Occipital lobe (tissue), 3 donors: ENCODE measurements at places on chromosomes 11 and 22. TPM values are rescaled to one million over a fixed set of nuclear protein-coding genes. Genes with fewer than 3 reads are reported as not detected.

The MRGPRE gene
- total RNA-seq, result not detected

The MMP3 gene
- not detected for total RNA-seq

DNA sequence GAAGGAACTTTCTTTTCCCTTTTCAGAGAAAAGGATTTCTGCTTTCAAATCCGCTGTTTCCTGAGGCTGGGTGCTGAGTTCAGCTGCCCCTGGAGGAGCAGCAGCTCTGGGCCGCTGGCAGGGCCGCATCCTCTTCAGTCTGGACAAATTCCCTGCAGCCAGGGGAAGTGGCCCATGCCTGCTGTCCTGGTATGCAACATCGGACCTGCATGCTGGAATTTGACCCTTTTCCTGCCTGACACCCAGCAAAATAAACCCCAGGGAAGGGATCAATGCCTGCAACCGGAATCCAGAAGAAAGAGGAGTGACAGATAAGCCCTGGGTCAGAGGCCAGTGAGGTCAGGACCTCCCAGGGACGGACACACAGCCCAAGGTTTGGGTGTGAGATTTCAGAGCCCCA is 54.1 kb upstream of the LINC01488 start:
- no peak for DNase-seq

The C11orf16 gene
- total RNA-seq, result not detected

GRCh38 chr11:70628176-70628854 is 230.0 kb downstream of the CTTN start:
- no peak for DNase-seq

DNA sequence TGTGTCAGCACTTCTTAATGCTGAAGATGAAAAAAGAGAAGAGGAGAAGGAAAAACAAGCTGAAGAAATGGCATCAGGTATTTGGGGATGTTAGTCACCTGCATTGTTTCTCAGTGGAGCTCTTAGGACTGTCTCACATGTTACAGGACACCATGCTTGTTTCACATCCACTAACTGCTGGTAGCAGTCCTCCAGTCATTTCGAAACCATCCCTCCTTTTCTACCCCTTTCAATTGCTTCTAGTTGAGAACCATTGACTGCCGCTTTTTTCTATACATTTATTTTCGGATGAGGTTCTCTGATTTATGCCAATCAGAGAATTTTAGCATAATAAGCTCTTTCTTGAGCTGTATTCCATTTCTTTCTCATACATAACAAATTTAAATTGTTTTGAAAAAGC is 21.5 kb downstream of the BIRC2 start:
- DNase-seq, result no peak

DNA sequence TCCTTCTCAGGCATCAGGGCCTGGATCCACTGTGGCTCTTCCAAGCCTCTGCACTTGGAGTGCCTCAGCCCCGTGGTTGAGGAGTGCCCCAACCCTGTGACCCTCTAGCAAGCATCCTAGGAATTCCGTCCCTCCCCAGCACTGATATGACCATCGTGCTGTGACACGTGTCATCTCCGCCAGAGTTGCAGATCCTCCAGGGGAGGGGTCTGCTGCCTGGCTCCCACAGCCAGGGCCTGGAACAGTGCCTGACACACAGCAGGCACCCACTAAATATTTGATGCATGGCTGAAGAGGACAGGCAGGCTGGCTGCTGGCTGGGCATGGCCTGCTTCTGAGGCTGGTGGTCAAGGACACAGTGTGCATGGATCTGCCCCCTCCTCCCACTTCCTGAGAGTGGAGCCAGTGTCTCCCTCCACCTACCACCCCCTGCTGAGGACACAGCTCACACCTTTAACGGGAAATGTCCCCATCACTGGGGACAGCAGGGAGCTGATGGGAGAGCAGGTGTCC is 1.7 kb upstream of the CD81 start:
- no peak for DNase-seq

DNA sequence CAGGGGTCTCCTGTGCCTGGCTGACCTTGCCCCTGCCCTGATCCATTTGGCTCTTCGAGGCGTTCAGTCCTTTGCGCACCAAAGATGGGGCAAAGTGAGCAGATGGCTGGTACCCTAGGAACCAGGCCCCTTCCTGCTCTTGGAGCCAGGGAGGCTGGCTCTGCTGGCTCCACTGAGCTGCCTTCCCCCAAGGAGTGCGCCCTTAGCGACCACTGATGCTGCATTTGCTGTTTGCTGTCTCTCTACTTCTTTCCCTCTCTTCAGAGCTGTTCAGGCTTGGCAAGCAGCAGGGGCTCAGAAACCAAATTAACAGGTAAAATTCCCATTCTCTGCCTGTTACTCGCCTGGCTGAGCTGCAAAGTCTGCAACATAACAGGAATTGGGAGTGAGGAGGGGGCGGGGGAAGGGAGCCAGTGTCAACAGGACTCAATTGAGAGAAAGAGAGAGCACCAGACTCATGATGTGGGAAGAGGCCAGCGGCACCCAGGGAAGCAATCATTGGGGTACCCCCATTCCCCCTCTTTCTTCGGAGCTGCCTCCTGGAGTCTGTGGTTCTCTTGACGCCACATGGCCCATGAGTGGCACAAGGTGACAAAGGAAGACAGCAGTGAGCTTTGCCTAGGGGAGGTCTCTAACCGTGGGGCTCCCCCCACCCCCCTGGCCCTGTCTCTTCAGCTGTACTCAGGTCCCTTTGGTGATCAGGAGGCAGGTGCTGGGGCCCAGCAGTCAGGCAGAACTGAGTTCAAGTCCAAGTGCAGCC is 102.3 kb downstream of the TP53I11 start:
- DNase-seq, result no peak

The PATL1 gene
- total RNA-seq, result 3.7 TPM

- DNase-seq, result peak; percentile 26
Measured at GRCh38 chr11:119567688-119568582, 145.0 kb upstream of the THY1 start.

- DNase-seq, result no peak
Measured at GRCh38 chr11:100730266-100730665, 43.2 kb downstream of the ARHGAP42 start.

DNA sequence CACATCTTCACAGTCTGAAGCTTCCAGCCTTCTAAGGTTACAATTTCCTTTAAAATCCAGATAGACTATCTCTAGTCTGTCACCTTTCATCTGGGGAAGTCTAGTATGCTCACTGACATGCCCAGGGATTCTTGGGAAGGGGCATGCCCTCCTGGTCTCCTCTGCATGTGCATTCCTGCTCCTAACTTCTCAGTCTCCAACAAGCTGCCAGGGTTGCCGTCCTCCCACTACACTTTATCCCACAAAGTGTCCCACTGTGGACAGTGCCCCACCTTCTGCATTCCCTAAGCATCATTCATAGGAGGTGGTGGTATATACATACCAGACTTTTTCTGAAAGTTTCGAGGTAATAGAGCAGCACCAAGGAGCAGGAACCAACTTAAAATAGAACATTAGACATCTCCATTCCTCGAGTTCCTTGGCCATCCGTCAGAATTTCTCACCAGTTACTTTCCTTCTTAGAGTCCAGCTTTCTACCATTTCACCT is 28.7 kb downstream of the EIF3F start:
- no peak for DNase-seq

DNA sequence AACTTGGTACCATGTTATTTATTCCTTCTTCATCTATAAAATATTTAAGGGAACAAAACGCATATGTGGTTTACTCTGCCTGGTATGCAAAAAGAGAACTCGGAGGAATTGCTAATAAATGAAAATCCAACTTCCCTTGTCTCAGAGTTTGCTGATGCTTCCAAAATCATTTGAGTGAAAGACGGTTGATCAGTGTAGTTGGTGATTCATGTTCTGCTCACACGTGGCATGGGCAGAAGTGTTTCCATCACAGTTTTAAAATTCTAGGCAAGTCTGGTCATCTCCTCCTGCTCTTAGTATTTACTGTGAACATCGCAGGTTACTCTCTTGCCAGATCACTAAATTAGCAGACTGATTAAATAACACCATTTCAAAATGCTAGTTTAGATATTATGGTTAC is 11.9 kb upstream of the PARVB start:
- DNase-seq, result no peak

DNA sequence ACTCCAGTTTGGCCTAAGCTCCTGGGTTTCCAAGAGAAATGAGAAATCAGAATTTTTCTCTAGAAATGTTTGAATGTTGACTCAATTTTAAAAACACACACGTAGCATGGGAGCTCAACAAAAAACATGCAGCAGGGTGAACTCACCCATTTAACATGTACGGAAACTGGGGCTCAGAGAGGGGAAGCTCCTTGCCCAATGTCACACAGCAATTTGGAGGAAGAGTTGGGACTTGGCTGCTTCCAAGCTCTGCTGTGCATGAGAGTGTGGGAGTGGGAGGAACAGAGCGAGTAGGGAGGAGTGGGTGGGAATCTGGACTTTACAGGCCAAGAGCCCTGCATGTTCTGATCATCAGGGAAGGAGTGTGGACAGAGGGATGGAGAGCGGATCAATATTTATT is 5.9 kb downstream of the TPST2 start:
- DNase-seq, result no peak

The RHOD gene
- total RNA-seq, result not detected

The OR52A1 gene
- total RNA-seq, result not detected

DNA sequence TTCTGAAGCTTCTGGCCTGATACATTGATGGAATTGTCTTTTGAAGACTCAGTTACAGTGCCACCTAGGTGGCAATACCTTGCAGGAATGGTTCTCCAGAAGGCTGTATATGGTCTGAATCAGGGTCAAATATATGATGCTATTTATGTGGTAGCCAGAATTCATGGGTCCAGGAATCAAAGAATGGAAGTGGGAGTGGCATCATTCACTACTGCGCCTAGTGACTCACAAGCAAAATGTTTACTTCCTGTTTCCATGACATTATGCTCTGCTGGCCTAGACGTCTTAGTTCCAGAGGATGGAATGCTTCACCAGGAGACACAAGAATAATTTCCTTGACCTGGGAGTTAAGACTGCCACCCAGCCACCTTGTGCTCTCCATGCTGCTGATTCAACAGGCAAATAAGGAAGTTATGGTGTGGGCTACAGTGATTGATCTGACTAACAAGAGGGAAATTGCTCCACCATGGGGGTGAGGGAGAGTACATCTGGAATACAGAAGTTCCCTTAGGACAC is 491.8 kb downstream of the ETS1 start:
- DNase-seq, result no peak

The VSTM5 gene
- 1.1 TPM for total RNA-seq

DNA sequence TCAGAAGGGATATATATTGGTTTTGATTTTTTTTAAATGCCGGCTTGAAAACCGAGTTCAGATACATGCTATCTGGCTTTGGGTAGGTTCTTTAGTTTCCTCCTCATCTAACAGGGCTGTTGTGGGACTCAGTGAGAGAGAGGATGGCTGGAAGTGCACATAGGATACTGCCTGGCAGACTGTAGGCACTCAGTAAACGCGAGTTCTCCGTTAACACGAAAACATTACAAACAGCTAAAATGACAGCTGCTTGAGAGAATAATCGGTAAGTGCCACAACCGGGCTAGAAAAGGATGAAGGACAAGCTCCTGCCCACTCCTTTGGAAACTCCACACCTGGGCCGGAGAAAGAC is 369 bp downstream of the XRRA1 start:
- no peak for DNase-seq

- DNase-seq, result no peak
Measured at GRCh38 chr22:50673231-50674129, 857 bp downstream of the SHANK3 start.

- DNase-seq, result no peak
Measured at GRCh38 chr11:65661599-65662246, 993 bp downstream of the RELA start.

- DNase-seq, result no peak
Measured at GRCh38 chr22:47561766-47562165, 799.3 kb downstream of the TBC1D22A start.

DNA sequence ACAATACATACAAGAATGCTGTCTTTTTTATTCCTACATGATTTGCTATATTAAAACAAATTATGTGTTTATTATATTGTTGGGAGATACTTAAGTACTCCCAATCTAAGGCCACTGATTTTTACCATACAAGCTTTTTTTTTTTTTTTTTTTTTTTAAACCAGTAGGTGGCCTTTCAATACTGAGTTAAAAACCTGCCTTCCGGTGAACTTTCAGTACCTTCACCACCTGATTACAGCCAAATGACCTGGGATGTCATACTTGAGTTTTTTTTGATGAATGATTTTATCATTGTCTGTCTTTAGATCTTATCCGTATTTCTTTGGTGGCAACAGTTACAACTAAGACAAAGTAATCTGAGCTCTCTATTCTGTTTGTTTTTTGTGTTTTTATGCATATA is 94.0 kb upstream of the FOLH1 start:
- no peak for DNase-seq

The OR51F1 gene
- not detected for total RNA-seq

- no peak for DNase-seq
Measured at GRCh38 chr11:111179184-111179910, 66.2 kb upstream of the POU2AF2 start.
